Epithelial cell of proximal tubule (primary cell): ENCODE measurements at places on chromosomes 4 and X. TPM values are rescaled to one million over a fixed set of nuclear protein-coding genes. Genes with fewer than 3 reads are reported as not detected.
A peak's percentile ranks its signal among the peaks of the same experiment; 100 is the strongest.

GRCh38 chr4:56787380-56787779 is 34.1 kb downstream of the SPINK2 start:
- no peak for DNase-seq

DNA sequence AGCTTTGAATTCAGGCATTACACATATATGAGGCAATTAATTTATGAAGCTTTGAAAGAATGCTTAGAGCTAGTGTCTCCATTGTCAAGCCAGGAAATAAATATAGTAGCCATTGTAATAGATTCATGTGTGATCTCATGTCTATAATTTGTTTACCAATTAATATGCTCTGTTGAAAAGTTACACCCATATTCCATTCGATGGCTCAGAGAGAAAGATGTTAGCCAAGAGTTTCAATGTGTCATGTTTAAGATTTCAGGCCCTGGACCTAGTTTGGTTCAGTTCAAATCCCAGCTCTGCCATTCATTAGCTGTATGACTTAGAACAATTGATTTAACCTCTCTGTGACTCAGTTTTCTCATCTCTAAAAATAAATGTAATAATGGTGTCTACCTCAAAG is 263.3 kb downstream of the SNCA start:
- DNase-seq, result no peak

GRCh38 chr4:100049872-100050271 is 99.8 kb upstream of the H2AZ1 start:
- no peak for DNase-seq

DNA sequence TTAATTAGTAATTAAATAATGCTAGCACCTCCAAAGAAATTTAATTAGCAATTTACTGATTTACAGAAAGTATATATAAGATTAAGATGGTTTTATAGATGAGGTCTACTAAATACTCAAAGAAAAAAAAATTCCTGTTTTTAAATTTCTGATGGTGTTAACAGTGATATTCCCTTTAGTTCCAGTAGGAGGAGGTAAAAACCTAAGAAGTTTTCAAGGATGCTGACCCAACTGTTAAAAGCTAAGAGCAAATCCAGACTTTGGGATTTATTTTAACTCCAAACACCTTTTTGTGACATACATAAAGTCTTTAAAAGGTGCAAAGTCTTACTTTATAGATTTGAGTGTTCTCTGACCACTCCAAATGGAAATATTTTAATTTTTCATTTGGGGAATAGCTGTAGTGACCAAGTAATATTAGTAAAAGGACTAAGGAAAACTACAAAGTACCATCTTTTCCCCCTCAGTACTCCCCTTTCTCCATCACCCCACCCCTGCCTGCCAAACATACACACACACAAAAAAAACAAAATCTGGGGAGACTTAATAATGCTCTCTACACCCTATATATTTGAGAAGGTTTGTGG is 34.2 kb upstream of the CSN1S1 start:
- no peak for DNase-seq

DNA sequence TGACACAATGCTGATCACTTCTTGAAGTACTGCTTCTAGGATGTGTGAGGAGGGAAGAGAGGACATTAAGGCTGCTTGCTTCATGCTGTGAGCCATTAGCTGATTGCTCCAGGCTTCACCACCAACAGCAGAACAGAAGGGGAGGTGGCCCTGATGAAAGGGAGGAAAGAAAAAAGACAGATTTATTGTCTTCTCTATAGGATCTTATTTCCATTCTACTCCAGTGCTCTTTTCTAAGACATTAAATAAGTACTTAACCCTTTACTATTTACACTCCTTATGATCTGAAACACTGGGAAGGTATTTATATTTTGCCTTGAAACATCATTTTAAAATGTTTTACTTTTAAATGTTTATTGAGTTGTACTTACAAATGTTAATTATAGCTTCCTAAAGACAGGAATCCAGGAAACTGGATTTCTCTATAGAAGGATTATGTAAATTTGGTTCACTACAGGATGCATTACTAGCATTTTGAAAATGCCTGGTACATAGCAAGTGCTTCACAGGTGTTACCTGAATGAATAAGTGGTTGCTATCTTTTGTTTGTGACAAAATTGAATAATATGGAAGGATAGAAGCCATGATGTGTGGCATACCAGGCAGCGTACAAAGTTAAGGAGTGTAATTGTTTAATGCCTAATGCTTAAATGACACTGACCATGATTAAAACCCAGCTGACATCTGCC is 680.9 kb upstream of the ATOH1 start:
- no peak for DNase-seq

MAP3K15 gene
- total RNA-seq, result 1.7 and 6.1 TPM in 2 replicates

GRIA3 gene
- under 0.01 and 0.80 TPM in 2 replicates for total RNA-seq

DNA sequence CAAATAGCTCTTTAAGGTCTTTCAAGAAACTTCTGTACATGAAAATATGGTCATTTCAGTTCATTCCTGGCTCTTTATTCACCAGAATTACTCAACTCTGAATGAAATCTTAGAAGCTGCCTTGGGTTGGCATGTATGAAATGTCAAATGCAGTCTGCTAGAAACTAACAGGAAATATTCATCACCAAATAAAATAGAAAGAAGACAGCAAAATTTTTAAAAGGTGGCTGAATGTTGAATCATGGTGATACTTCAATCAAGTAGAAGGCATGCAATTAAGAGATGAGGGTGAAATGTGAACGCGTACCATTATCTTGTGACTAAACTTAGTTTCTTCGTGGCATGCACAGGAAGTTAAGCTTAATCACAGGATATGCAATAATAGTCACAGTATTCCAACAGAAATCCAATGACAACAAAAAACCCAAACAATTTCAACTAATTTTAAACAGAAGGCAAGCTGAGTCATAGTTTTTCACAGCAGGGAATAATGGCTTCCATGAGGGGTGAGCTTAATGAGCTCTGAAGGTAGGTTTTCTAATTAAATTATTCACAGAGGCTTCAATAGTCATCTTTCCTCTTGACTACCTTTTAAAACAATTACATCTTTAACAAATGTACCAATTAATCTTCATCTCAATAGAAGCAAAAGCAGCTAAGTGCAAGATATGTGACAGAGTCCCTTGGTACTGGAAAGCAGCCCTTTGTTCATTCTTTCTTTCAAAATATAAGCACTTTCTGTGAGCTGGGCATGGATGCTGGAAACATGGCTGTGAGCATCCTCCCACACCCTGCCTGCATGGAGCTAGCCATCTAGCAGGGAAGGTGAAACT is 44.5 kb downstream of the SCFD2 start:
- DNase-seq, result peak; percentile 46

EDNRA gene
- 3.3 and 3.9 TPM in 2 replicates for total RNA-seq

DNA sequence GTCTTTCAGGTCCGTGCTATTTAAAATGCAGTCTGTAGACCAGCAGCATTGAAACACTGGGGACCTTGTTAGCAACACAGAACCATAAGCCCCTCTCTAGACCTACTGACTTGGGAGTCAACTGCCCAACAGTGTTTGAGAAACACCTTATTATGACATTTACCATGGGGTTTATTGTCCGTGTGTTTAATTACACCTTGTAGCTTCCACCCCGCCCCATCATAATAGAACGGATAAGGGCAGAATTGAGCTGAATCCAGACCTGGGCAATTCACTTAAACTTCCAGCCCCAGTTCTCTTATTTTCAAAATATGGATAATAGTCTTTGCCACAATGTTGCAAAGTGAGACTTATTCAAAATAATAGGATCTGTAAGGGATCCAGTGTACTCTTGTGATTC is 30.6 kb upstream of the CLNK start:
- no peak for DNase-seq

GRCh38 chrX:110310896-110311295 is 7.0 kb downstream of the AMMECR1 start:
- no peak for DNase-seq

TCP11X2 gene
- total RNA-seq, result 0.12 TPM in 1 of 2 replicates, not detected in the other
